ENCODE measurements at places on chromosomes 5 and 9. TPM values are rescaled to one million over a fixed set of nuclear protein-coding genes. Genes with fewer than 3 reads are reported as not detected.

Gene IFT74
- 22.1 TPM for total RNA-seq

GRCh38 chr5:95778713-95779436 is 43.7 kb downstream of the GLRX start:
- DNase-seq, result no peak
- peak overlapping the region; percentile 82 for H3K27ac ChIP-seq
- no peaks in the 10 kb centered on the region for H3K27me3 ChIP-seq
- peaks cover 15% of the 10 kb centered on the region for H3K36me3 ChIP-seq
- no peak overlapping the region for H3K4me3 ChIP-seq

DNA sequence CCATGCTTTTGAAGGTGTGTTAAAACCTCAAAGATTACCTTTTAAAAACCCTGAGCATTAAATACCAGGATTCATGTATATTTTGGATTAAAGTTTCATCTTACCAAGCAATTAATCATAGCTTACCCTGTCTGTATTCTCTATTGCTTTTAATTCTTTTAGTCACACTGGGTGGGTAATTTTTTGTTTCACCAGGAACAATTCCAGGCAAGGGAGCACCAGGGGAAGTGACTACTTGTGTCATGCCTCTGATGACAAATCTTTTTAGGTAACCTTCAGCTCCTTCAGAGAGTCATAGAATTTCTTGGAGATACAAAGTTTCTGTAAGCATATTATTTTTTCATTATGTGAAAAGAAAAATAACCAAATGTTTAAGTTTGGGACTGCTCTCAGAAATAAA is 33.4 kb upstream of the ANXA1 start:
- H3K4me1 ChIP-seq, result peaks cover 32% of the 10 kb centered on the region
- H3K36me3 ChIP-seq, result no peaks in the 10 kb centered on the region
- DNase-seq, result no peak
- H3K27ac ChIP-seq, result no peak overlapping the region
- H3K27me3 ChIP-seq, result no peaks in the 10 kb centered on the region

DNA sequence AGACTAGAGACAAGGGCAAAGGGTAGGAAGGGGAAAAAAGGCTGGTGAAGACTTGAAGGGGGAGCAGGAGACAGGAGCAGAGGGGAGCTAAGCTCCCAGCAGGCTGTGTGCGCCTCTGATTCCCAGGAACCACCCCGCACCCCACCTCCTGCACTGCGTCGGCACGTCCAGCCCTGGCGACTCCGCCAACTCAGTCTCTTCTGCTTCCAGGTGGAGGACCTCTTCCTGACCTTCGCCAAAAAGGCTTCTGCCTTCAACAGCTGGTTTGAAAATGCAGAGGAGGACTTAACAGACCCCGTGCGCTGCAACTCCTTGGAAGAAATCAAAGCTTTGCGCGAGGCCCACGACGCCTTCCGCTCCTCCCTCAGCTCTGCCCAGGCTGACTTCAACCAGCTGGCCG is 30.5 kb downstream of the DYNC2I2 start:
- no peak overlapping the region for H3K27ac ChIP-seq
- no peaks in the 10 kb centered on the region for H3K4me1 ChIP-seq
- peaks cover 47% of the 10 kb centered on the region for H3K36me3 ChIP-seq
- no peak for DNase-seq

DNA sequence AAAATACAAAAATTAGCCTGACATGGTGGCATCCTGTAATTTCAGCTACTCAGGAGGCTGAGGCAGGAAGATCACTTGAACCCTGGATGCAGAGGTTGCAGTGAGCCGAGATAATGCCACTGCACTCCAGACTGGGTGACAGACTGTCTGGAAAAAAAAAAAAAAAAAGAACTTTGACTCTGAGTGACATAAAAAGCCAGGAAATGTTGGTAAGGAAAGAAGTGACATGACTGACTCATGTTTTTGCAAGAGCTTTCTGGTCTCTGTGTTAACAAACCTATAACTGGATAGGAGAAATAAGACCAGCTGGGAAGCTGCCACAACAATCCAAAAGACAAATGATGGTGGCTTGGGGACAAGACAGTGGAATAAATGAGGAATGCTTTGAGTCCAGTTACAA is 272.1 kb downstream of the HINT1 start:
- no peak for DNase-seq
- H3K36me3 ChIP-seq, result no peaks in the 10 kb centered on the region
- H3K4me1 ChIP-seq, result peaks cover 2% of the 10 kb centered on the region
- H3K27me3 ChIP-seq, result no peaks in the 10 kb centered on the region

GRCh38 chr9:131385296-131385695 is 8.6 kb upstream of the PRRC2B start:
- H3K27me3 ChIP-seq, result no peaks in the 10 kb centered on the region
- no peak overlapping the region for H3K4me3 ChIP-seq
- DNase-seq, result no peak
- no peaks in the 10 kb centered on the region for H3K36me3 ChIP-seq
- peaks cover 14% of the 10 kb centered on the region for H3K4me1 ChIP-seq
- no peak overlapping the region for H3K27ac ChIP-seq

Gene GDF9
- 0.93 TPM for total RNA-seq

- H3K27me3 ChIP-seq, result no peaks in the 10 kb centered on the region
- H3K4me1 ChIP-seq, result peaks cover 12% of the 10 kb centered on the region
- no peak overlapping the region for H3K27ac ChIP-seq
- DNase-seq, result no peak
Measured at GRCh38 chr9:120481248-120481647, 98.7 kb downstream of the CDK5RAP2 start.

Gene TNC
- 20.1 TPM for total RNA-seq

GRCh38 chr9:20623021-20623747 is 885 bp upstream of the MLLT3 start:
- peaks cover 8% of the 10 kb centered on the region for H3K27me3 ChIP-seq
- no peaks in the 10 kb centered on the region for H3K36me3 ChIP-seq
- H3K4me3 ChIP-seq, result peak overlapping the region; percentile 95

DNA sequence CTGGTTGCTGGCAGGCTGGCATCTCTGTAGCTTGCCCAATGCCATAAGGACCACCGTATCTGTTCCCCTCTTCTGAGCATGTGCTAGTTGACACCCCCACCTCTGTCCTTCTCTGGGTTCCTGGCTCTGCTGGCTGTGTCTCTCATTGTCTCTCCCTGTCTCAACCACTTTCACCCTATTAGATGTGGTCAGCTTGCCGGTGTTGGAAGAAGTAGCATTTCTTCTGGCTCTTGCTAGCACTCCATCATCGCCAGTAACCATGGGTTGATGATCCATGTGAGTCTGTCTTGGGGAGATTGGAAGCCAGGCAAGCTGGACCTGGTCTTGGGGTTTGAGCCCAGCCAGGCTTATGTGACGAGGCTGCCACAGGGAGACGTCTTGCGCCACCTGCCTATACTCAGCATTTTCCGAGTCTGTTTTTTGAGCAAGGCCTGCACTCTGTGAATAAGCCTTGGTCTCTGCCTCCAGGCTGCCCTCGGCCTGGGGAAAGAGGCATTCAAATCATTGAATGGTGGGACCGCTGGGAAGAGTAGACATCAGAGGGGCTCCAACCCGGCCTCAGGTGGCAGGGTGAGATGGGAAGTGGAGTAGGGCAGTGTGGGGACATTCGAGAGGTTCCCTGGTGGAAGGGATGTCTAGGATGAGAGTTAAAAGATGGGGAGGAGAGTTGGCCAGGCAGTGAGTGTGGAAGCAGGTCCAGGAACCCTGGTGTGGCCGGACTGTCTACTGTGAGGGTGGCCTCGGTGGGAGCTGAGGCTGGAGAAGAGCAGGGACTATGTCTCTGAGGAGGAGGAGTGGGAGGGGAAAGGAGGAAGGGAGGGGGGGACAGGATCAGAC is 74.3 kb downstream of the ZNF618 start:
- peaks cover 1% of the 10 kb centered on the region for H3K36me3 ChIP-seq
- H3K27ac ChIP-seq, result peak overlapping the region; percentile 31
- no peaks in the 10 kb centered on the region for H3K27me3 ChIP-seq
- DNase-seq, result peak; percentile 29

GRCh38 chr5:56532466-56532865 is 282.9 kb upstream of the MAP3K1 start:
- no peaks in the 10 kb centered on the region for H3K36me3 ChIP-seq
- H3K27ac ChIP-seq, result no peak overlapping the region
- DNase-seq, result no peak
- peaks cover 19% of the 10 kb centered on the region for H3K4me1 ChIP-seq
- no peaks in the 10 kb centered on the region for H3K27me3 ChIP-seq
- H3K4me3 ChIP-seq, result no peak overlapping the region

GRCh38 chr9:131618071-131618479 is 72.8 kb downstream of the PRRT1B start:
- peaks cover 4% of the 10 kb centered on the region for H3K4me1 ChIP-seq
- DNase-seq, result no peak
- H3K27ac ChIP-seq, result no peak overlapping the region
- no peaks in the 10 kb centered on the region for H3K27me3 ChIP-seq
- peaks cover 54% of the 10 kb centered on the region for H3K36me3 ChIP-seq

- H3K4me3 ChIP-seq, result no peak overlapping the region
- no peaks in the 10 kb centered on the region for H3K4me1 ChIP-seq
- H3K27ac ChIP-seq, result no peak overlapping the region
- H3K27me3 ChIP-seq, result no peaks in the 10 kb centered on the region
- DNase-seq, result no peak
Measured at GRCh38 chr9:4674783-4675182, 4.6 kb upstream of the CDC37L1 start.

GRCh38 chr5:2542821-2543220 is 208.7 kb downstream of the IRX2 start:
- H3K4me1 ChIP-seq, result no peaks in the 10 kb centered on the region
- no peaks in the 10 kb centered on the region for H3K36me3 ChIP-seq
- no peak for DNase-seq
- peaks cover 22% of the 10 kb centered on the region for H3K27me3 ChIP-seq

GRCh38 chr9:113620377-113621161 is 157.0 kb downstream of the RGS3 start:
- peaks cover 3% of the 10 kb centered on the region for H3K36me3 ChIP-seq
- H3K4me3 ChIP-seq, result peak overlapping the region; percentile 34
- no peaks in the 10 kb centered on the region for H3K27me3 ChIP-seq
- peaks cover 43% of the 10 kb centered on the region for H3K4me1 ChIP-seq

Gene TICAM2
- total RNA-seq, result 1.6 TPM

- H3K27ac ChIP-seq, result no peak overlapping the region
- no peaks in the 10 kb centered on the region for H3K27me3 ChIP-seq
- no peak overlapping the region for H3K4me3 ChIP-seq
- no peak for DNase-seq
Measured at GRCh38 chr5:92665506-92665905, 915.5 kb downstream of the NR2F1-AS1 start.

DNA sequence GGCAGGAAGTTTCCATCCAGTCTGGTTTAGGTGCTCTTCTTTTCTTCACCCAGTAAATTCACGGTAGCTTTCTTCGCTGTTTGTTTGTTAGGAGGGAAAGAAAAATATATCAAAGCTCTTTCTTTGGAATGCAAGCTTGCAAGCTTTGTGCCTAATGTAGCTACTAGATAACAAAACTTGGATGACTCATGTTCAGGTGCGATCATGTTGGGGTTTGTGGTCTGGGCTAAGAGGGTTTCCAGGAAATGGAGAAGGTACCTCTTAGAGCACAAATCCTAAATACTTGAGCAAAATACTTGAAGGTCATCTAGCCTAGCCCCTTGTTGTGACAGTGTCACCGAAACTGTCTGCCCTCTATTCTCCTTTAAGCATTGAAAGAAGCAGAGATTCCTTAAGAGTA is 17.7 kb downstream of the SRP19 start:
- no peaks in the 10 kb centered on the region for H3K27me3 ChIP-seq
- H3K4me1 ChIP-seq, result no peaks in the 10 kb centered on the region
- DNase-seq, result no peak
- peaks cover 9% of the 10 kb centered on the region for H3K36me3 ChIP-seq

- peaks cover 53% of the 10 kb centered on the region for H3K27me3 ChIP-seq
- H3K4me1 ChIP-seq, result peaks cover 7% of the 10 kb centered on the region
- no peaks in the 10 kb centered on the region for H3K36me3 ChIP-seq
- no peak overlapping the region for H3K27ac ChIP-seq
Measured at GRCh38 chr9:108163321-108164005, 673.9 kb upstream of the KLF4 start.

GRCh38 chr5:42813533-42813932 is 1.8 kb upstream of the SELENOP start:
- peak overlapping the region; percentile 94 for H3K27ac ChIP-seq
- no peaks in the 10 kb centered on the region for H3K36me3 ChIP-seq
- no peaks in the 10 kb centered on the region for H3K27me3 ChIP-seq
- no peak overlapping the region for H3K4me3 ChIP-seq

DNA sequence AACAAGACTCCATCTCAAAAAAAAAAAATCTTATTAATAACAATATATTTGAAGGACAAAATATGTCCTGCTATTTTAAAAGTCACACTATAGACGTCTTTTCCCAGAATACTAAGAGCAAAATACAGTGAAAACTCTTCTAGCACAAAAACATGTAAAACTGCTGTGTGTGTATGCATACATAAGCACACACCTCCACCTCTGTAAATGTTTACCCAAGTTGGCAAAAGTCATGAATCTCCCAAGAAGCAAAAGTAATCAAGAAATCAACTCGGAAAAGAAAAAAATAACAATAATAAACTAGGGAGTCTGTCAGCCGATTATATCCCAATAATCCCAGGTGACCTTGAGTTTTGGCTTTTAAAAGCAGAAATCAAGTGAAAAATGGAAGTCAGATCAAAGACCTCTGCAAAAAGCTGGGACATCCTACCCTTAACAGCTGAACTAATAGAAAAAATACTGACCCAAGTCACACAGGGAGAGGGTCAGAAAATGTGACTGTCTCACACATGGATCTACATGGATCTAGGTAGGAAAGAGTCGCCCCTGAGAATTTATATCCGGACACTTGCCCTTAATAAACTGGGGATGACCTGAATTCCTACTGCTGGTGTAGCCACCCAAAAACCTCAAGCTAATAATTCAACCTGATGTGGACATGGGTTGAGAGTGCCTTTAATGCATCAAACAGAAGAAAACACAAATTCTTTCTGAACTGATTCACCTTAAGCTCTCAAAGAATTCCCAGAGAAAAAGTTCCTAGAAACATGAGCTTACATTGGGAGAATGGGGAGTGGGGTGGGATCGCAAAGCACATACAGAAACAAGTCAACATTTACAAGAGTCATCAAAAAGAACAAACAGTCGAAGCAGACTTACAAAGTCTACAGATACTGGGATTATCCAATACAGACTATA is 29.9 kb downstream of the LPAR1 start:
- H3K4me1 ChIP-seq, result peaks cover 41% of the 10 kb centered on the region
- H3K27me3 ChIP-seq, result no peaks in the 10 kb centered on the region
- H3K4me3 ChIP-seq, result no peak overlapping the region
- H3K27ac ChIP-seq, result peak overlapping the region; percentile 74
- no peak for DNase-seq

Gene SPATA31C1
- 0.29 TPM for total RNA-seq

- H3K4me1 ChIP-seq, result peaks cover 3% of the 10 kb centered on the region
- H3K4me3 ChIP-seq, result no peak overlapping the region
- no peak overlapping the region for H3K27ac ChIP-seq
- H3K27me3 ChIP-seq, result no peaks in the 10 kb centered on the region
Measured at GRCh38 chr9:27272103-27272502, 24.8 kb downstream of the EQTN start.

GRCh38 chr9:111187376-111187775 is 142.6 kb downstream of the OR2K2 start:
- no peak overlapping the region for H3K4me3 ChIP-seq
- peaks cover 4% of the 10 kb centered on the region for H3K27me3 ChIP-seq
- no peak for DNase-seq
- peaks cover 1% of the 10 kb centered on the region for H3K36me3 ChIP-seq

DNA sequence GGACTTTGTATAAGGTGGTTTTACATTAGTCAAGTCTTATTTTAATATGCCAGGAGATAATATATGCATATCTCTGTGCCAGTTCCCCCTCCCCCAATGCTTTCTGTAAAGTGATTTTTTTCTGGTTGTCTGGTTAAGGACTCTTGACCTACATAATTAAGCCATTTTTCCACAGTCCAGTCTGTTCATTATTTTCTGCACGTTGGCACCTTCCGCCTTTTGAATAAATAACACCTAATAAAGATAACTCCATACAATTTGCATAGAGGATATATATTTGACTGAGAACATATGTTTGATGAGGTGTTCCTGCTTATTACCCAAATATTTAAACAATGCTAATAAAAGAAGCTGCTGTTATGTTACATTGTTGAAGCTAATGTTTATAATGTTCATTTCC is 320.9 kb downstream of the DMAC1 start:
- H3K4me1 ChIP-seq, result no peaks in the 10 kb centered on the region
- H3K4me3 ChIP-seq, result no peak overlapping the region
- H3K27ac ChIP-seq, result no peak overlapping the region
- H3K36me3 ChIP-seq, result no peaks in the 10 kb centered on the region
- H3K27me3 ChIP-seq, result no peaks in the 10 kb centered on the region

Measured in mesothelial cell of epicardium (in vitro differentiated cells).